Retinal pigment epithelial cell (primary cell): ENCODE measurements at places on chromosomes 12 and 14.

DNA sequence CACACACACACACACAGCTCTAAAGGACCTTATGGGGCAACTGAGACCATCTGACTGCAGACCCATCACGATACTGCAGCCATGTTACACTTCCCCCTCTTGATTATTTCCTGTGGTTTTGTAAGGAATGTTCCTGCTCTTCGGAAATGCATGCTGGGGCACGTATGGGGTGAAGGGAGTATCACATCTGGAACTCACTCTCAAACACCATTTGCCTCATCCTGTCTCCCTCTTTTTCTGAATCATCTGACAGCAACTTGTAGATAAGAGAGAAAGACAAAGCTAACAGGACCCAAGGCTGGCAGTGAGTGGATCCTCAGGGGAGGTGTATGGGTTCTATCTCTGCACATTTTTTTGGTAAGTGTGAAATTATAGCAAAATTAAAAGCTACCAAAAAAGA lies 50.3 kb downstream of the RIMBP2 start:
- DNase-seq: no peak

DNA sequence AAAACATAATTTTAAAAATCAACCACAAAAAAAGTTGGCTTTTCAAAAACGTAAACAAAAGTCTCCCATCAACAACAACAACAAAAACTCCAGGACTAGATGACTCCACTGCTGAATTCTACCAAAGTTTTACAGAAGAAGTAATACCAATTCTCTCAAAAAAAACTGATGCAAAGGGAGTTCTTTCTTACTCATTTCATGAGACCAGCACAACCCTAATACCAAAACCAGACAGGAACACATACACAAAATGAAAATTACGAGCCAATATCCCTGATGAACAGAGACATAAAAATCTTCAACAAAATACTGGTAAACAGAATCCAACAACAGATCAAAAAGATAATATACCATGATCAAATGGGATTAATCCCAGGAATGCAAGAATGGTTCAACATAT lies 147.3 kb downstream of the BTG1 start:
- DNase-seq: no peak

DNA sequence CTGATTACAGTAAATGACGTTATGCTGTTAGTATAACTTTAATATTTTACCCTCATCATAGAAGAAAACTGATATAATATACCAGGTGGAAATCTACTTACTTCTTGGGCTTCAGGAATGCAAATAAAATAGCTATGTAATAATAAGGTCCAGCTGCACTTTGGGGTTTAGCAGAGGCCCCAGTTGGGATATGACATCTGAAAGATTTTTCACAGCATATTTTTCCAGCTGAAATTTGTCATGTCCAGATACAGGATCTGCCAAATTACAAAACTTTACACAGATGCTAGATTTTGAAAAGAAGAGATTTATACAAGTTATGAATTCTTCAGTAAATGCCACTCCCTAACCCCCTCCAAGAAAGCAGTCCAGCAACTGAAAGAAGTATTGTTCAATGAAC lies 29.2 kb upstream of the DCN start:
- no peak for DNase-seq

DNA sequence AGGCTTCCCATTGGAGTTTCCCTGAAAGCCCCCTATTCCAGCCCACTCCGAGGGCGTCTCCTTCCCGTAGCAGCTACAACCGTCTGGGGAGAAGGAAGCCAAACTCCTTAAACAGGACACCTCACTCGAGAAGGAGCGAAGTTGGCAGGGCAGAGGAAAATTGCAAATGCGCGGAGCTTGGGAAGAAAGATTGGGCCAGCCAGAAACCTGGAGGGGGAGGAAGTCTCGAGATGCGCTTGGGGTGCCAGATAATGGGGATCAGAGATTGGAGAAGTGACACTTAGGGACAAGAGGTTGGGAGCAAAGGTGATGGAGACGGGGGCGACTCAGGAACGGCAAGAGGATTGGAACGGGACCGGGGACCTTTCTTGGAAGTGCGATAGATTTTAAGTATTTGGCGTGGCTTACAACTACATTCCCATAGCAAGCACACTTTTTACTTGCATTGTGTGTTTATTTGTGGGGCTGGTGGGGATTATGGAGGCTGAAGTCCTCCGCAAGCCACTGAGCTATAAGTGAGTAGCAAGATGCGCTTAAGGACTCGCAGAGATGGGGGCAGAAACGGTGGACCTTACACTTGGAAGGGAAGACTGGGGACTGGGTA lies 926 bp downstream of the HRK start:
- no peak for DNase-seq
